ENCODE measurements at places on chromosomes 3 and 15.

DNA sequence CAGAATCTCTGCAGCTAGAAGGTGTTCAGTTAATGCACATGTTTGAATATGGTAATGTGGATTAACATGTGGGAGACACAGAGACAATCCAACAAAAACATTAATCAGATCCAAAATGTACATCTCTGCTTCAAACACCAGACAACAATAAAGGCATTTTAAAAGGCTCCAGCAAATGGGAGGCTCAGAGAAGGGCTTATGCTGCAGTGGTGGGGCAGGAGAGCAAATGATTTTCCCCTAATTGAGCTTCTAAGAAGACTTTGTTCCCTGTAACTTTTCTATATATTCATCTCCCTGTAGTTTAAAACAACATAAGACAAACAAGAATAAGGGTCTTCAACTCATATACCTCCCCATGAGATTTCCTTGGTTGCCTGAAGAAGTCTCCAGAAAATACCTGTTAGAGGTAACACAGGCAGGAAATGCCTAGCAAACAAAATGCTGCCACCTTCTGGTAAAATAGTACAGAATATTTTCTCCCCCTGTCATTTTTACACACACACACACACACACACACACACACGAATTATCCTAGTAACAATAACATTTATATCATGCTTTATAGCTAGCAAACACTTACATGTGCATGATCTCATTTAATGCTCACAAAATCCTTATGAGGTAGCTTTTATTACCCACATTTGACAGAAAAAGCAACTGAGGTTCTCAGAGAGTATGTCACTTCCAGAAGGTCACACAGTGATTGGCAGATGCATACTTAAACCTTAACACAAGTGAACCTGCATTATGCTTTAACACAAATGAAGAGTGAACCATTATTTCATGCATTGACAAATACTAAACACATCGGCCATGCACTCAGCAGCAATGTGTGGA lies 123.4 kb upstream of the MB21D2 start:
- DNase-seq = peak; percentile 77

GRCh38 chr15:101348643-101349042 lies 53.6 kb upstream of the SNRPA1 start:
- no peak for DNase-seq

GRCh38 chr15:98421419-98422129 lies 226.8 kb upstream of the IGF1R start:
- no peak for DNase-seq

DNA sequence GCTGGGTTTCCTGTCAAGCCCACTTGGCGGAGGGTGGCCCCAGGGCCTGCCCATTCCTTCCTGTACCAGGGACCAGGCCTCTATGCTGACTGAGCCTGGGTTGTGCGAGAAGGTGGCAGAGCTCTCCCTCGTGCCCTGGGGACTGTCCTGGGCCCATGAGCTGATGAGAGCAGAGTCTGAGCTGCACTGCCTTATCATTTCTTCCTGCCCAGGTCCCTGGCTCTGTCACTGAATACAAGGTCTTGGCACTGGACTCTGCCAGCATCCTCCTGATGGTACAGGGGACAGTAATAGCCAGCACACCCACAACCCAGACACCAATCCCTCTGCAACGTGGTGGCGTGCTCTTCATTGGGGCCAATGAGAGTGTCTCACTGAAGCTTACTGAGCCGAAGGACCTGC lies 7.5 kb downstream of the MPI start:
- no peak for DNase-seq

DNA sequence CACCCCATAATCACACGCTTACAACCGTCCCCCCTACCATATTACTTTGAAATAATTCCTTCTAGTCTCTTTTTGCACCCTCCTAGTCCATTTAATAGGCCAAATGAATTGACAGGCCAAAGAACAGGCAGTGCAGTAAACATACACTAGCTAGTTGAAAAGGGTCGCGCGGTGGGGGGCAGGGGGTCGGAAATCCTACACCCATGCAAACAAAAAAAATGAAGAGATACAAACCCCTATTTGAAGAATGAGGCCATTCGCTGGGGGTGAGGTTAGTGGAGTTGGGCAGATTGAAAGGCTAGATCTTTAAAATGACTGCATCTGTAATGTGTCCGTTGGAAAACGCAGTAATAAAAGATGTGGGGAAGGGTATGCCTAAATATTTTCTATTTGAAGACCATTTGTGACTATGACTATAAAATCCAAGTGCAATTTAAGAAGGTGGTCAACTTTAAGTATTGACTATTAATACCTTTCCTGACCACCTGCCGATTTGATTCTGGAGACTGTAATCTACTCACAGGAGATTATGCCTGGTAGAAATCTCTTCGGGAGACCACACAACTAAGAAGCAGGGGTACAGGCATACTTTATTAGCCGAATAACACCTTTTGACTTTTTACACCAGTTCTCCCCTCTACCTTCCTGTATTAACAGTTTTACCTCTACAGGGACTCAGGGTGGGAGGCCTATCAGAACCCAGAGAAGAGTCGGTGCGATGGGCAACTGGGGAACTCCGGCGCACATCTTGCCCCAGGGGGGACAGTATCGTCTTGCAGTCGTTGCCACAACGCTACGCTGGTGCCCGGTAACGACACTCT lies 762 bp upstream of the ARL6 start:
- peak; percentile 36 for DNase-seq

GRCh38 chr15:61299075-61299763 lies 70.1 kb upstream of the RORA start:
- DNase-seq = no peak
